ENCODE measurements at places on chromosomes 5 and 9.

GRCh38 chr5:74426506-74426905, 214.0 kb downstream of the ENC1 start:
- DNase-seq, result no peak

DNA sequence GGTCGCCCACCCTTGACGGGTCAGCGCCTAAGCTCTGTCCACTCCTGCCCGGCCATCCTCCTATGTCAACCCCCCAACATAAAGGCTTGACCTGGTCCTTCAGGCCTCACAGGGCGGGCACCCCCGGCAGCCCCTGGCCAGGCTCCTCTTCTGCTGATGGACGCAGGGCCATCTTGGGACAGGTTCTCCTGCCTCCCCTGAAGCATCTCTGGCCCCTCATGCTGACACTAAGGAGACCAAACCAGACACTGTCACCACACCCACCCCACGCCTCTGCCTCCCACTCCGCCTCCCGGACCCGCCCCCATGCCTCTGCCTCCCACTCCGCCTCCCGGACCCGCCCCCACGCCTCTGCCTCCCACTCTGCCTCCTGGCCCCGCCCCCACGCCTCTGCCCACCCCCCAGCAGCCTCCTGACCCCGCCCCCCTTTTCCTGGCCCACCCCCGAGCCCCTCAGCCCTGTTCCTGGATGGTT, 6.8 kb downstream of the OBP2A start:
- DNase-seq, result no peak

GRCh38 chr5:60722416-60722815, 22.4 kb upstream of the DEPDC1B start:
- DNase-seq, result no peak

DNA sequence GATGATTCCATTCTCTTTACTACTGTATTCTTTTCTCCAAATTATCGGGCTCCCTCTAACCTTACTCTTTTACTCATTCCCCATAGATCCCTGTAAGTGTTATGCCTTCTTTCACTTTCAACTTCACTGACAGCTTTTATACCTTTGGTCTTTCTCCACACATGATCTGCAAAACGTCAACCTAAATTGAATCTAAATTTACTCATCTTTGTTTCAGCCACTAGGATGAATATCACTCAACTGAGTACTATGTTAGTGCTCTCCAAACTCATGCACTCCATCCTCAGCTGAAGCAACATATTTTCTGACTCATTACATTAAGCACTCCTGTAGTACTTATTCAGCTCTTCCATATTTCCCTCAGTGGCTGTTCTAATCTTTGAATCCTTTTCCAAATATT, 133.4 kb downstream of the ADAMTS19 start:
- no peak for DNase-seq

- no peak for DNase-seq
These were observed 41.6 kb downstream of the TRIO start for GRCh38 chr5:14184725-14185124.

GRCh38 chr5:31187591-31187990, 5.9 kb upstream of the CDH6 start:
- no peak for DNase-seq
